ENCODE measurements at places on chromosomes 1 and 21.

DNA sequence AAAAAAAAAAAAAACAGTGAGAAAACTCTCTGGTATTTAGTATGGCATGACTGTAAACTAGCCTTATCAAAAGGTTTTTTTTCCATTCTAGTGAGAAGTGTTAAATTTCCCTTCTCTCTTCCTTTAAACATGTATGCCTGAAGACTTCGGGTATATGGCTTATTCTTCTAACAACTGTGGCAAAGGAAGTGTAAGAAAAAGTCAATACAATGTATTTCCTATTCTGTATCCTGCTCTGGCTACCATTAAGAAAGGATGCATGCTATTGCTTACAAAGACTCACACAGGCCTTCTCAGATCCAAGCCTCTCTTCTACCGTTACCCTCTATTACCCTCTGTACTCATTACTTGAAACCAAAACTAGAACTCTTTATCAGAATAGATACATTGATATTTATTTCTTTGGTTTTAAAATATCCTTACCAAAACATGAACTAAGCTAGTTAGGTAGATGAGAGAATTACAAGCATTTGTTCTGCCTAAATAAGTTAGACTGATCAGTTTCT is 8.4 kb downstream of the CEPT1 start:
- DNase-seq: no peak

DNA sequence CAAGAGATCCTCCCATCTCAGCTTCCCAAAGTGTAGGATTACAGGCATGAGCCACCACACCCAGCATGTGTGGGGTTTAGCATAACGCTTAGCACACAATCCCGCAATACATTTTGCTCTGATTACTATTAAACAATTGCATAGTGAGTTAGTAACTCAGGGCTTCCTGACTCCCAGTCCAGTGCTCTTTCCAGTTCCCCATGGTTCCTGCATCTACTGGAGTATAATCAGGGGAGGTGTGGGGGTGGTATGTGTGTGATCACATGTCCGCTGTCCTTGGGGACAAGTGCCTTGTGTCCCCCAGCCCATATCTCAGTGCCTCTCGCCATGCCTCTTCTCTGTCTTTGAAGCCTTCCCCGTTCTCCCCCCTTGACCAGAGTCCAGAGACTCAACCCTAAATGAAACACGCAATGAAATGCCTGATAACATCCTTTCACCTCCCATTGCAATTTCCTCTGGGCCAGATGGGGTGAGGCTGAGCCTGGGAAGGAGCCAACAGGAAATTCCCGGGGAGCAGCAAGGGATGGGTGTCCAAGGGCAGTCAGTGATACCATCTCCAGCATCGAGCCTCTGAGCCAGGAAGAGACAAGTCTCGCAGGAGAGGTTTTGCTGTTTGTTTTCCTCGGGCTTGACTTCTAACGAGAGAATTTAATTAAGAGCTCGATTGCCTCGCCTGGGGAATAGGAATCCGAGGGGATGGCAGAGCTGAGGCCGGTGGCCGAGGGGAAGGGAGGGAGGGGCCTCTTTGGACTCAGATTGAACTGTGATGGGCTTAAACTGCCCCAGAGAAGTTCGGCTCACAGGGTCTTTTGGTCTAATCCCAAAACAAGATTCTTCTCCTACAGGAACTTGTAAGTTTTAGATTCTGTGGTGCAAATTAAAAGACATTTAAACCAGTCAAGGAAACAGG is 7.7 kb upstream of the HTR1D start:
- no peak for DNase-seq

DNA sequence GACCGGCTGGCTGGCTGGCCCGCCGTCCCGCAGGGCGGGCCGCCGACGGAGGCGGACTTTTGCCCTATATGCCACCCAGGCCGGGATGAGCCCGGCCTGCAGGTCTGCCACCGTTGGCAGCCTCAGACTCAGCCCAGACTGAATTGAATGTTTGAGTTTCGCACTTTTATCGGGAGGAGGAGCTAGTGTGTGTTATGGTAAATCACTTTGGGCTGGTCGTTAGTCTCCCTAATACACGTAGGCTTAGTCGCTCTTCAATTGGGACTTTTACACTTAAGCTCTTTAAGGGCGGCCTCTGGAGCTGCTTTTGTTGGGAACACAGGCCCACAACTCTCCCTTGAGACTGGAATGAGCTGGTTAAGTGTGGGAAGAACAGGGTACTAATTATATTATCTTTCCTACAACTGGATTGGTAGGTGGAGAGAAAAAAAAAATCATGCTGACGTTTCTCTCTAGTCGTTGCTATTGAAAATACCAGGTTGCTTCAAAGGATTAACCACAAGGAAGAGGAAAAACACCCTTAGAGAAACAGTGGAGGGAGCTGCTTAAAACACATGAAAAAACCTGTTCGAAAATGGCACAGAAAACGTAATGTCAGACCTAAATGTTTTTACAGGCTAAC is 1.4 kb upstream of the IRF2BP2 start:
- peak; percentile 23 for DNase-seq

- no peak for DNase-seq
These were observed 48.0 kb downstream of the DYRK1A start for GRCh38 chr21:37414292-37415253.

- no peak for DNase-seq
These were observed 42.1 kb upstream of the DIP2A start for GRCh38 chr21:46416551-46416950.

- DNase-seq: no peak
These were observed 109.1 kb upstream of the HOOK1 start for GRCh38 chr1:59705466-59706302.

DNA sequence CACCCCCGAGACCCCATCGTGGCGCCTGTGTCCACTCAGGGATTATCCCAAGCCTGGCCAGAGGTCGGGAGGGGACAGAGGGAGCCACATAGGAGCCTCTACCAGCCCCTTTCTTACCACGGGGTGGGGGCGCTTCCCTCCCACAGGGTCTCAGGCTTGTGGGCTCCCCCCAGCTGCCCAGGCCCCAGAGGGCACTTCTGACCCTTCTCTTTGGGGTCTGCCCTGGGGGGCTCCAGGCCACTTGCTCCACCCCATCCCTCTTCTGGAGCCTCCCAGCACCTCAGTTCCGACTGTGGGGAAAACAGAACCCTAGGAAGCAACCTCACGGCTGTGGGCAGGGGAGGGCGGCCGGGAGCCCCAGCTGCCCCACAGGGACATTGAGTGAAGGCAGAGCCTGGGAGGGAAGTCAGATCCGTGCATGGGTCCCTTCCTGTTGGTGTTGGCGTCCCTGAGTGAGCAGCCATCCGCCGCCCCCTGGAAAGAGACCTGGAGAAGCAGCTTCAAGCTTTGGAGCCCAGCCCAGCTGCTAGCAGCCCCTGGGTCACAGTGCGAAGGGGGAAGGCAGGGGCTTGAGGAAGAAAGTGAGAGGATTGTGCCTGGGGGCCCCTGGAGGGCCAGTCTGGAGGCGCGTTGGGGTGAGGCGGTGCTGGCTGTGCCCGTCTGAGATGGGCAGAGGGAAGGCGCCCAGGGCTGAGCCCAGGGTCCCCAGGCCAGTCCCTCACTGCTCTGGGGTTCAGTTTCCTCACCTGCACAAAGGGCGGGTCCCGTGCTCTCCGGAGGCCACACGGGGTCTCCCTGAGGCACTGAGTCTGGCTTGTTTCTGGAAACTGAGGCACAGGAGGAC is 22.1 kb downstream of the RRP1 start:
- no peak for DNase-seq

DNA sequence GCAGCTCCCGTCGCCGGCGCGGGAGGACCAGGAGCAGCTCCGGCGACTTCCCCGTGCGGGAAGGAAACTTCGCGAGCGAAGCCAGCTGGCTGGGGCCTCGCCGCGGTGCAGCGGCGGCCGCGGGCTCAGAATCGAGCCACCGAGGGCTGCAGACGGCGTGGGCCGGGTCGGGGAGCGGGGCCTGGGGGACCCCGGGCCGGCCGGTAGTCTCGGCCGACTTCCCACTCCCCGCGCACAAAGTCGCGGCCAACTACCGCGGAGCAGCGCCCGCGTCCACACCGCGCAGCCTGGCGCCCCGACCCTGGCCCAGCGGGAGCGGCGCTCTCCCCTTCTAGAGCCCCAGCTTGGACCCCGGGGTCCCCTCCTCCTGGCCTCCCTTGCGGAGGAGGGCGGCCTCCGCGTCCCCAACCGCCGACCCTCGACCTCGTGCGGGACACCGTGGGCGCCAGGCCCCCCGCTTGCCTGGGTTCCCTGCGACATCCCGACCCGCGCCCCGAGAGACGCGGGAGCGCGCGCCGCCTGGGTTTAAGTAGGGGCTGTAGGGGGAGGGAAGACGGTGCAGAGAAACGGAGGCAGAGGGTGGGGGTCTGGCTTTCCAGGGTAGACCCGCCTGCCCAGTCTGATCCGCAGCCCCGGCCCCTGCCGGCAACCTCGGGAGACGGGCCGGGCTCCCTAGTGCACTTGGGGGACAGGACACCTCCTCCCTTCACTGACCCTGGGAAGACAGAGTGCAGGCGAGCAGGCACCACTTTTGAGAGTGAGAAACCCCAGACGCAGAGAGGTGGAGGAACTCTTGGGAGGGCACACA is 4.7 kb downstream of the PRDM16 start:
- DNase-seq: no peak

- DNase-seq: no peak
These were observed 20.5 kb downstream of the TEX38 start for GRCh38 chr1:46691997-46692790.

- DNase-seq: peak; percentile 19
These were observed 6.2 kb upstream of the ANKRD35 start for GRCh38 chr1:145891587-145892485.

- DNase-seq: no peak
These were observed 143.9 kb downstream of the CLIC6 start for GRCh38 chr21:34812504-34813265.

GRCh38 chr1:212964102-212964501 is 13.8 kb downstream of the VASH2 start:
- no peak for DNase-seq

- DNase-seq: no peak
These were observed 179.2 kb upstream of the FMN2 start for GRCh38 chr1:239912471-239912870.

DNA sequence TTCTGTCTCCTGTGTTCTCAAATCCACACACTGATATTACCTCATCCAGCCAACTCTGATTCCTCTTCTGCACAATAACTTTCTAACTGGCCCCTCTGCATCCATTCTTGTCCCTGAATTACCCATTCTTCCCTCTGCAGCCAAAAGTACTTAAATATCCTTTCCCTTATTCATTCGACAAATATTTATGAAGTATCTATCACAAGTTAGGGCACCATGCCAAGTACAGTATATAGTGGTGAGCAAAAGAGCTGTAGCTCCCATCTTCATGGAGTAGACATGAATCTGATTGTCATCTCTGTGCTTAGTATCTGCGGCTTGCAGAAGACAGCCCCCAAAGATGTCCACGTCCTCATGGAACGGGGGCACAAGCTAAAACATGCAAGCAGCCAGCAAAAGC is 316.8 kb downstream of the SETD4 start:
- DNase-seq: no peak

DNA sequence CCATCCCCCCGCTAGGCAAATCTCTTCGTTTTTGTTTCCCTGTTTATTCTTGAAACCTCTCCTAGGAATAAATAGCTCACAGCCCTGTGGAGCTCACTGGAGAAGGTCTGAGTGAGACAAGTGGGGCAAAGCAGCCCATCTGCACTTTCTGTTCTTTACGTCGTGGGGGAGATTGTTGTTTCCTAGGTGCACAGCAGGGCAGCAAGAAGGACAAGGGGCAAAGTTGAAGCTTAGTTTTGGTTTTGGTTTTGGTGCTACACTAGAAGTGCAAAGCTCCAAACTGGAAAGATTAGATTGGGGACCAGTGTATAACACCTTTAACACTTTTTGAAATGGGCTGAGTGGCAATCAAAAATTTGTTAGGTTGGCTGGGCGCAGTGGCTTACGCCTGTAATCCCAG is 76.6 kb downstream of the GPR88 start:
- no peak for DNase-seq

DNA sequence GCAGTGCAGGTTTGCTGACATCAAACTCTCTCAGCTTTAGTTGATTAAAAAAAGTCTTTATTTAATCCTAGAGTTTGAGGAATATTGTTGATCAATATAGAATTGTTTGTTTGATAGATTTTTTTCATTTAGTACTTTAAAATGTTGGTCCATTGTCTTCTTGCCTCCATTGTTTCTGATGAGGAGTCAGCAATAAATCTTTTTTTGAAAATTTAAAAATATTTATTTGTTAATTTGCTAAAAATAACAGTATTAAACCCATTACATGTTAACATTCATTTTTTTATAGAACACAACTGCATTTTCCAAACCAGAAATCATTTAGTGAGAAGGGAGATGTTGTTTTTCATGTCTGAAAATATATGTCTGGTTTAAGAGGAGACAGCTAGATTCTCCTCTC is 173.8 kb upstream of the USP24 start:
- DNase-seq: no peak

DNA sequence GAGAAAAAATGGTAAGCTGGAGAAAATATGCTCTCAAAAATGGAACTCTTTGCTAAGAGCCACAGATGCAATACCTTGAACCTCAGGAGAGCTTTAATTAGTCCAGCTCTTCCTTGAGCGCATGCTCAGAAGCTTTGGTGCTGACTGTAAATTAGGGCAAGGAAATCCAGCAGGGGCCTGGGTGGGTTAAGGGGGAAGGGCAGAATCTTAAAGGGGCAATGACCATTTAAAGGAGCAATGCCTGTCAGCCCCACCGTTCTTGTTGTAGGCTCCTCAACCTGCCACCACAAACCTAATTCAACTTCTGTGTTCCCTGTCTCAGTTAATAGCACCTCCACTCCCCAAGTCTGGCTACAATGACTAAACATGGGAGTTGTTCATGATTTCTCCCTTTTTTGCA is 6.8 kb upstream of the SLC22A15 start:
- no peak for DNase-seq

GRCh38 chr21:16568661-16569060 is 838.9 kb downstream of the USP25 start:
- DNase-seq: no peak

GRCh38 chr1:87176514-87176913 is 152.2 kb upstream of the LMO4 start:
- no peak for DNase-seq

DNA sequence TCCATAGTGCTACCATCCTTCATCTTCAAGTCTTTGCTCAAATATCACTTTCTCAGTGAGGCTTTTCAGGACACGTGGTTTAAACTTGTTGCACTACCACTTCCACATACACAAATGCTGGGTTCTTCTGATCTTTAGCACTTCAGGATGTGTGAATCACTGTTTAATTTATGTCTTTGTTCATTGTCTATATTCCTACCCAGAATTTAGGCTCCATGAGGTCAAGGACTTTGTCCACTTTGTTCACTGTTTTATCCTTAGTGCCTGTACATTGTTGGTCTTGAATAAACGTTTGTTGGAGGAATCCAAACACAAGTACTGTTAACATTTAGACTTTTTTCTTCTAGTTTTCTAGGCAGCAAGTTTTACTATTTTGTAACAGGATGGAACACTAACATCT is 42.6 kb upstream of the RALGPS2 start:
- no peak for DNase-seq

DNA sequence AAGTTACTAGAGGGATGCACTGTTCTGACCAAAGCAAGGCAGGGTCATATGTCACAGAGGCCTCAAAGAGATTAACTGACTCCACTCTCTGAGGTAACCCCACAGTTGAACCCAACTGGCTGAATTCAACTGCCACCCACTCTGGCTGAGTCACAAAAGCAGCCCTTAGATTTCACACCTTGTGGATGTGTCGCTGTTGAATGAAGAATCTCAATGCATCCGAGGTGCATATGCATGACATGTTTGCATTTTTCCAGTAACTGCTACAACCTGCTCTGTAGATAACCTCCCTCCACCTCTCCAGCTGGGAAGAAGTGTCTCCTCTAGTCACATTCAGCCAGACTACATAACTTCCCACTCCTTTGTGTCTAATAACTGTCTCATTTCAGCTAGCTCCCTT is 27.9 kb upstream of the KIF21B start:
- no peak for DNase-seq

All from stimulated activated CD8-positive, alpha-beta memory T cell treated with anti-CD3 and anti-CD28 coated beads, Interleukin-4, amount 100 ng/mL, for 24 hours (primary cell).